ENCODE measurements at places on chromosomes 13 and 19.
A peak's percentile ranks its signal among the peaks of the same experiment; 100 is the strongest.

DNA sequence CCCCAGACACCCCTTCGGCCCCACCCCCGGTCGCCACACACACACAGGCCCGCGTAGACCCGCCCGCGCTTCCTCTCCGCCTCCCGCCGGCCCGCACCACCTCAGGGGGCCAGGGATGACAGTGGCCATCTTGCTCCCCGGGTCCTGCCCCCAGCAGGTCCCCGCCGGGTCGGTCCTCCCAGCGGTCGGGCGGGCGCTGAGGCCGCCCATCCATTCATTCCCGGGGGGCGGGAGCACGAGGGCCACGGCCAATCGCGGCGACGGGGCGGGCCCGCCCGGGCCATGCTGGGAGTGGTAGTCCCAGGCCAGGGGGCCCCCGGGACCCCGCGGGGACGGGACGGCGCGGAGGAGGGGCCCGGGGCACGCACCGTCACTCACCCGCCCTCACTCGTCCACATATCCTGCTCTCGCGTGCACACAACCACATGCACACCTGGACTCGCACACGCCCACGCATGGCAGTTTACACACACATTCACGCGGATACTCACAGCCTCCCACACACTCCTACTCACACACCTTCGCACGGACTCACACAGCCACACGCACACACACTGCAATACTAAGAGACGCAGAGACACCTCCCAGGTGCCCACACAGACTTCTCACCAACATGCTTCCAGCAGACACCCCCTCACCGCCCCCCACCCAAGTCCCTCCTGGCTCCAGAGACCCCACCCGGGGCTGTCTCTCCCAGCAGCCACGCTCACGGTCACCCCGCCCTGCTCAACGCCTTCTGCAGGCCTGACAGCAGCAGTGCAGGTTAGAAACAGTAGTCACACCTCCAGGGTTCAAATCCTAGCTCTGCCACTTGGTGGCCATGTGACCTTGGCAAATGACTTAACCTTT lies at the start of gene DPF1:
TSS of gene DPF1 (minus strand) at position 209 of the 849 bp plus-strand sequence. CDS start at position 129, 80 bp downstream.
- DNase-seq, result peak; percentile 23

DNA sequence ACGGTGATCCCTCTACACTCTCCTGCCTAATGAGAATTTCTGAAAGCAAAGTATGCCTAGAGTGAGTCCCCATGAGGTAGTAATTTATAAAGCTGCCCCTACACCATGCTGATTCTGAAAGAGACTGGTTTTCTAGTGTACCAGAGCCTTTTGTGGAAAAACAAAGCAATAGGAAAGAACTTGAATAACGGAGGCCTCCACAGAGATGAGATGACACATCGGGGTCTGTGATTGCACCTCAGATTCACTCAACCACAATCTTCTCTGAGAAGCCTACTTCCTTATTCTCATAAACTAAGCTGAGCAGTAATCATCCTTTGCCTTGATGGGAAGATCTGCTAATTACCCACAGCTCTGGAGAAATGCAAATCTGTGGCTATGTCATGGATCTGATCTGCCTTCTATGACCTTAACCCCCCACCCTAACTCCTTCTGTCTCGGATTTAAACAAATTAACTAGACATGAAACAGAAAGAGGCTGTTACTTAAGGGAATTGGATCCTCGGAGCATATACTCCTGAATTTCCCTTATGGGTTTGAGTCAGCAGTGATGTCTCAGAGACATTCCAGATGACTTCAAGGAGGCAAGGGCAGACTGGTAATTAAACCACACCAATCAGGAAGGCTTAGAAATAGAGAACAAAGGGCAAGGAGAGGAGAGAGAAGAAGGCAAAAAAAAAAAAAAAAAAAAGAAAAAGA lies 128.0 kb downstream of the DCT start:
- no peak for DNase-seq

GRCh38 chr13:68304286-68304893 lies 1074.3 kb upstream of the PCDH9 start:
- no peak for DNase-seq

GRCh38 chr13:99895444-99896368 lies 75.9 kb downstream of the ZIC5 start:
- no peak for DNase-seq

DNA sequence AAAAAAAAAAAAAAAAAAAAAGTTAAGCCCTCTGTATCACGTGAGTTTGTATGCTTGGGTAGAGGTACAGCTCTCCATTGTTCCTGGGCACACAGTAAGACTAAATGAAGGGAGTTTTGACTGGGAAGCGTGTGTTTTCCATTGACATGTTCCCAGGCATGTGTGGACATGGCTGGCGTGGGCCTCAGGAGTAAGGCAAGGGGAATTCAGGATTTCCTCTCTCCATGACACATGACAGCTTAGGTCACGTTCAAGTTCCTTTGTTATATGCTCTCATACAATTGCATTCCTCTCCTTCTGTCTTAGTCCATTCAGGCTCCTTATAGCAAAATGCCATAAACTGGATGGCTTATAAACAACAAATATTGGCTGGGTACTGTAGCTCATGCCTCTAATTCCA lies 17.1 kb upstream of the MAP3K10 start:
- DNase-seq, result no peak

- peak; percentile 99 for DNase-seq
Measured at GRCh38 chr19:40750058-40750873, at the start of gene ACTMAP. ACTMAP (minus strand) TSS chr19:40750477; CDS start chr19:40749803, 674 bp downstream.

DNA sequence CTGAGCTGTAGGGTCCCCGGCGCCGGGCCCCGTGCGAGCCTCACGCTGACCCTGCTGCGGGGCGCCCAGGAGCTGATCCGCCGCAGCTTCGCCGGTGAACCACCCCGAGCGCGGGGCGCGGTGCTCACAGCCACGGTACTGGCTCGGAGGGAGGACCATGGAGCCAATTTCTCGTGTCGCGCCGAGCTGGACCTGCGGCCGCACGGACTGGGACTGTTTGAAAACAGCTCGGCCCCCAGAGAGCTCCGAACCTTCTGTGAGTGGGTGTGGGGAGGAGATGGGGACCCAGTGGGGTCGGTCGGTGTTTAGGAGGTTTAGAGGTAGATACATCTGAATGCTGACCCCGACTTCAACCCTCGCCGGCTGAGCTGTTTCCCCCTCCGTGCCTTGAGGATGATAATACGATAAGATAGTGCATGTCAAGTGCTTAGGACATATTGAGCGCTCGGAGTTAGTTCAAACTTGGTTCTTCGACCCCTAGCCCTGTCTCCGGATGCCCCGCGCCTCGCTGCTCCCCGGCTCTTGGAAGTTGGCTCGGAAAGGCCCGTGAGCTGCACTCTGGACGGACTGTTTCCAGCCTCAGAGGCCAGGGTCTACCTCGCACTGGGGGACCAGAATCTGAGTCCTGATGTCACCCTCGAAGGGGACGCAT lies 1.9 kb downstream of the ICAM5 start:
- no peak for DNase-seq
